ENCODE measurements at places on chromosomes 12 and 14.

DNA sequence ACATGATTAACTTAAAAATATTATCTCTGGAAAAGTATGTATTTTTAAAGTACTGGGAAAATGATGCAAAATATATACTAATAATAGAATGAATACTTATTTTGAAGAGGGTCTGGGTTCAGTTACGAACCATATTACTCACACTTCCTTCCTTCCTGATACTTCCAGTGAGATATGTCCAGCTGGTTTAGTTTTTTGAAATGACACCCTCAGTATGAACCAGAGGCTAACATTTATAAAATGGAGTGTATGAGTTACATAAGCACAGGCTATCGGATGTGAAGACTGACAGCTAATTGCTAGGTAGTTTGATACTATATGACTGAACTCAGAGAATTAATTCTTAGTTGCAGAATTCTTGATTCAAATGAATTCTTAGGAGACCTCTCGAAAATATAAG lies 122.9 kb downstream of the OTOGL start:
- DNase-seq: no peak

DNA sequence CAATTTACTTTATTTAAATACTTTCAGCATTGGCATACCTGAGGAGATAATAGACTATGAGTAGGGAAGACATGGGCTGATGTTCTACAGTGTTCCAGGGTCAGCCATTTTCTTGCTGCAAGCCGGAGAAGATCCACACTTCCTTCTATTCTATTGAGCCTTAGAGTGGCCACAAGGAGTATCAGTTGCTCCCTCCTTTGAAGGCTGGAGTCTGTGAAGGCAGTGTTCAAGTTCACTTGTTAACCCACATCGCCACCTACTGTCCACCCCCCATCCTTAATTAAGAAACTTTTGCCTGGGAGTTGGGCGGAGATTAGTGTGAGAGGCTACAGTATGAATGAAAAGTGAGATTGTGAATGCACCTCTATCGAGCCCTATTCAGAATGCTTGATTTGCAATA lies 666.6 kb downstream of the NRXN3 start:
- DNase-seq: no peak

DNA sequence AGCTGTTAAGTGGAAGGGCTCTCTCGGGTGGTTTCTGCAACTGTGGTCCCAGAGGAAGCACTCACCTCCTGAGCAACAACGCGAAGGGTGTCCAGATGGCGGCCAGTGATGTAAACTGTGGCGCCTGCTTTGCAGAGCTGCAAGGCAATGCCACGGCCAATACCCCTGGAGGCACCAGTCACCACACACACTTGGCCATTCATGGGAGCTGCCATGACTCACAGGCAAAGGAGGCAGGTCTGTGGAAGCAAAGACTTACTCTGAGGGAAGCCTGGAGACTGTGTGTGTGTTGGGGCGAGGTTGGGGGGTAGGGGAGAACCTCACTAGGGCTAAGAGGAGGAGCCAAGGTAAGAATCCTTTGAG lies 707 bp downstream of the DHRS1 start:
- DNase-seq: no peak

DNA sequence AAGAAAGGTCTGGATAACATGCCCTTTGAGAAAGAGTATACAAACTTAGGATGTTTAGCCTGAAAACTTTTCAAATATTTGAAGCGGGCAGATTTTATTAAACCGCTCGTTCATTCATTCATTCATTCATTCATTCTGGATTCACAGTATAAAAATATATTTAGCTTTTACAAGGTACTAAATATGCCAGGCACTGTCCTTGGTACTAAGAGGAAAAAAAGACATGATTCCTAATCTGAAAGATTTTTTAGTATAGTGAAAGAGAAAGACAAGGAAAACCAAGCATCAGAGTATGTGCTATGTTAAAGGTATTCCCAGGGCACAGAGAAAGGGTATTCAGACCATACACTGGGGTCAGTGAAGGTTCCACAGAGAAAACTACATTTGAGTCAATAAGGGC lies 299.7 kb downstream of the BCAT1 start:
- no peak for DNase-seq

- no peak for DNase-seq
These were observed 24.2 kb upstream of the NEDD1 start for GRCh38 chr12:96882862-96883261.

GRCh38 chr14:92675421-92675820 lies 73.0 kb downstream of the LGMN start:
- no peak for DNase-seq

Data from activated CD4-positive, alpha-beta T cell treated with anti-CD3 and anti-CD28 coated beads for 4 hours (primary cell).